ENCODE measurements at places on chromosomes 2 and 18. TPM values are rescaled to one million over a fixed set of nuclear protein-coding genes. Genes with fewer than 3 reads are reported as not detected.

TWIST2 gene
- 96.8 TPM for total RNA-seq

B3GNT7 gene
- total RNA-seq, result 4.9 TPM

ST8SIA3 gene
- not detected for total RNA-seq

PFN4 gene
- total RNA-seq, result not detected

DNAJC5G gene
- not detected for total RNA-seq

IL1F10 gene
- total RNA-seq, result not detected

FEV gene
- not detected for total RNA-seq

CNDP1 gene
- not detected for total RNA-seq

ABCB6 gene
- 35.6 TPM for total RNA-seq

BBS5 gene
- total RNA-seq, result 6.3 TPM

PRSS56 gene
- total RNA-seq, result not detected

TMEFF2 gene
- total RNA-seq, result not detected

CXCR1 gene
- total RNA-seq, result 0.63 TPM

HOXD8 gene
- 7.2 TPM for total RNA-seq

DSG2 gene
- total RNA-seq, result 75.2 TPM

RAB1A gene
- total RNA-seq, result 106 TPM

CIB4 gene
- total RNA-seq, result not detected

COL6A3 gene
- 712 TPM for total RNA-seq

ADAM23 gene
- total RNA-seq, result 0.63 TPM

FLACC1 gene
- 2.1 TPM for total RNA-seq

TTN gene
- 13.2 TPM for total RNA-seq

SCN9A gene
- 7.1 TPM for total RNA-seq

ALPP gene
- total RNA-seq, result not detected

SLC38A11 gene
- 9.9 TPM for total RNA-seq

SATB2 gene
- 1.7 TPM for total RNA-seq

GPATCH11 gene
- total RNA-seq, result 16.6 TPM

CDK15 gene
- 0.84 TPM for total RNA-seq

COBLL1 gene
- total RNA-seq, result 69.1 TPM

GTF2A1L gene
- total RNA-seq, result not detected

ZAP70 gene
- 4.9 TPM for total RNA-seq

SLC11A1 gene
- 218 TPM for total RNA-seq

CRYGC gene
- total RNA-seq, result not detected

IL37 gene
- not detected for total RNA-seq

TMEM200C gene
- total RNA-seq, result 0.19 TPM
